ENCODE measurements at places on chromosomes 12 and 14.

DNA sequence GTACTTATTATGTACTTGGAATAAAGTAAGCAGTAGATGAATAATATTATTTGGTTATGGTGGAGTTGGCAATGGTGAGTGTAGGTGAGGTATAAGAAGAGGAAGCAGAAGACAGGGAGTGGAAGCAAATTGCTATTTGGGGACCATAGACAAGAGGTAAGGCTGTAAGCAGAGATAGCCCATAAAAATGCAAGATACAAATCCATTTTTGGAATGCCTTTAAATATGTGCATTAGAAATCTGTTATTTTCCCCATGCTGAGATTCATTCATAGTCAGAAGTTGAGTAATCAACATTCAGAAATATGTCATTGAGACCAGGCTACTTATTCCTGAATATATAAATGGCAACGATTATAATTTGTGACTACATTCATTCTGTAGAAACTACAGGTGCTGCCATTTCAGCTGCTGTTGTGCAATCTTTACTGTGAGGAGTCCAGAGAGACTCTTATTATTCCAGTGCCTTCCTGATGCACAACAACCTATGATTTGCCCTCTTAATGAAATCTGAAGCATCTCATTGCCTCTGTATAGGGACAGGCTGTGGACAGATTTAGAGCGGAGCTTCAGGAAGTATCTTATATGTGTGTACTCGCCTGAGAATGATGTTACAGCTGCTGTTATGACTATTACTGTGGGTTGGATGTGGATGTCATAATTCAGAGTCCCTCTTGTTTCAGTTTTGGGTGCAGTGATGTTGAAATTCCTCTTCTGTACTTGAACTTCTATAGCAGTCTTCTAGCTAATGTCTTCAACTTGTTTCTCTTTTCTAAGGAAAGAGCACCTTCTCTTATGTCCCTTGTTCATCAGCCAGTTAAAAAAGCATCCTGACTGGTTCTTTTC, 173.8 kb downstream of the NAV3 start:
- no peak for DNase-seq

GRCh38 chr12:76026643-76027063, 4.9 kb downstream of the PHLDA1 start:
- DNase-seq, result no peak

GRCh38 chr12:1093166-1093751, 102.2 kb downstream of the ERC1 start:
- DNase-seq, result peak; percentile 3

DNA sequence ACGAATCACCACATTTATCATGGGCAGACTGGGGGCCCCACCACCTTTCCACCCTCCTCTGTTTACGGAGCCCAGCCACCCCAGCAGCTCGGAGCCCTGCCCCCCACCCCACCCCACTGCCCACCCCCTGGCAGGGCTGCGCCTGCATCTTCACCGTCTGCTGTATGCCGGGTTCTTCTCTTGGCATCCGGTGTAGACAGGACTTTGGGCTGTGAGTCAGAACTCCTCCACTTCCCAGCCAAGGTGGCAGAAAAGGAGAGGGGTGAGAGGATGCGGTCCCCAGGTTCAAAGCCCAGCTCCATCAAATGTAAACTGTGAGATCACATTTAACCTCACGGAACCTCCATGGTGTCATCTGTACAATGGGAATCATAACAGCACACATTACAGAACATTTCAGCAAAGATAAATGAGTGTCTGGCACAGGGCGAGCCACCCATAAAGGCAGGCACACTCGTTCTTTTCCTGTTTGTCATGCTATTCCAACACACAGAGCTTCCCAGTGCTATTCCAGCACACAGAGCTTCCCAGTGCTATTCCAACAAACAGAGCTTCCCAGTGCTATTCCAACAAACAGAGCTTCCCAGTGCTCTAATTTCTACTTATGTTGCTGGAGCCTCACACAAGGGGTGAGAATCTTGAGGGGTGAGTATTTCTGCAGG, 292.7 kb upstream of the RTL1 start:
- DNase-seq, result no peak

- DNase-seq, result no peak
These were observed 705.2 kb downstream of the LRFN5 start for GRCh38 chr14:42311876-42312275.

- DNase-seq, result no peak
These were observed 8.1 kb downstream of the VAMP1 start for GRCh38 chr12:6462234-6462995.

DNA sequence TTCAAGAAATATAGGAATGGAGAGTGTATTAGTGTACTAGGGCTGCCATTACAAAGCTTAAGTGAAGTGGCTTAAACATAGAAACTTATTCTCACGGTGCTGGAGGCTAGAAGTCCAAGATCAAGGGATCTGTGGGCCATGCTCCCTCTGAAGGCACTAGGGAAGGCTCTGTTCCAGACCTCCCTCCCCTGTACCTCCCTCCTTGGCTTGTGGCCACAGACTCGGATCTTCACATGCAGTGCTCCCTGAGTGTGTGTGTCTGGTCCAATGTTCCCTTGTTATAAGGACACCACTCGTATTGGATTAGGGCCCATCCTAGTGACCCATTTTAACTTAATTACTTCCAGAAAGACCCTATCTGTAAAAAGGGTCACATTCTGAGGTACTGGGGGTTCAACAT, 225.6 kb downstream of the VRK1 start:
- no peak for DNase-seq

- DNase-seq, result no peak
These were observed 892.9 kb downstream of the DIO2 start for GRCh38 chr14:79318371-79318770.

- DNase-seq, result no peak
These were observed 54.3 kb downstream of the SLC41A2 start for GRCh38 chr12:104903648-104904423.

- DNase-seq, result no peak
These were observed 484.1 kb downstream of the RMST start for GRCh38 chr12:97946701-97947100.

GRCh38 chr12:56990648-56991318, 15.6 kb downstream of the ZBTB39 start:
- DNase-seq, result no peak

- no peak for DNase-seq
These were observed 36.3 kb upstream of the NTF3 start for GRCh38 chr12:5395443-5396271.

GRCh38 chr12:76030341-76031080, 1.1 kb downstream of the PHLDA1 start:
- DNase-seq, result peak; percentile 20

DNA sequence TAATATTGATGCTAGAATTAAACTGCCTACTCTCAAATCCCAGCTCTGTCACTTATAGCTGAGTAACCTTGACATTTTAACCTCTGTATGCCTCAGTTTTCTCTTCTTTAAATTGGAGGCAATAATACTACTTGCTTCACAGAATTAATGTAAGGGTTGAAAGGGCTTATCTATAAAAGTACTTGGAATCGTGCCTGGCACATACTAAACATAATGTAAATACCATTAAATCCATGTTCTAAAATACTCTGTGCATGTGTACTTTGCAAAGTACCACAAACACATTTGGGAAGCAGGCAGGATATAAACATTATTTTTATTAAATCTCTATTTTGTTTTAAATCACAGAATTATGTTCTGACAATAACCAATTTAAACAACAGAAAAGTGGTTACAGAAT, 41.9 kb downstream of the DYRK4 start:
- no peak for DNase-seq

DNA sequence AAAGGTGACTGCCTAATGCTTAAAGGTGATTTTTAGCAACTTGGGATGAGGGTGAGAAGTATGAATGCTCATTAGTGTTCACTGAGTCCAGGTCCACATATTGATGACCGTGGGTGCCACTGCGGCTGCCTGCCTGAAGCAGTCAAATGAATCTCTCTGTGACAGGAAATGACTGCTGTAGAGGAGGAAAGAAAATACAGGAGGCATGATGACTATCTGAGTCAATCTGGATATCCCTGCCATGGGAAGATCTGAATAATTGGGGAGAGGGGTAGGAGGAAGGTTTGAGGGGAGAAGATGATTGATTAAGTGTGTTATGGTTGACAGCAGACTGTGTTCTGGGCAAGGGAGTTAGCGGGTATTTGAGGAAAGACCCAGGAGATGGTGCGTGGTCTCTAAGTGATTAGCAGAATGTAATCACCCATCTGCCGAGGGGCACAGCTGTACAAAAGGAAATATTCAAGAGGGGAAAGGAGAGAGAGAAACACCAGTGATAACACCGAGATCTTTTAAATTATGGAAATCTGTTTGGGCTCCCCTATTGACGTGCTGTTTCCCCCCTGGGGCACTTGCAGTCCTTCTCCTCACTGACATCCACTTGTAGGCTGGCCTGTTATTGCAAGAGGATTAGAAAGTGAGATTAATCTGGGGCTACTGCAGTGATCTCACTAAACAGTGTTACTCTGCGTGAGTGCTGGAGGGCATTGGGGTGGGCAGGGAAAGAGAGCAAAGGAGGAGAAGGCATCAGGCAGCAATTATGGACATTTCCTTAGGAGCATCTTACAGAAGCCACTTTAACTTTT, 97.7 kb downstream of the AKAP6 start:
- DNase-seq, result no peak

- no peak for DNase-seq
These were observed 102.4 kb downstream of the ESR2 start for GRCh38 chr14:64191756-64192155.

DNA sequence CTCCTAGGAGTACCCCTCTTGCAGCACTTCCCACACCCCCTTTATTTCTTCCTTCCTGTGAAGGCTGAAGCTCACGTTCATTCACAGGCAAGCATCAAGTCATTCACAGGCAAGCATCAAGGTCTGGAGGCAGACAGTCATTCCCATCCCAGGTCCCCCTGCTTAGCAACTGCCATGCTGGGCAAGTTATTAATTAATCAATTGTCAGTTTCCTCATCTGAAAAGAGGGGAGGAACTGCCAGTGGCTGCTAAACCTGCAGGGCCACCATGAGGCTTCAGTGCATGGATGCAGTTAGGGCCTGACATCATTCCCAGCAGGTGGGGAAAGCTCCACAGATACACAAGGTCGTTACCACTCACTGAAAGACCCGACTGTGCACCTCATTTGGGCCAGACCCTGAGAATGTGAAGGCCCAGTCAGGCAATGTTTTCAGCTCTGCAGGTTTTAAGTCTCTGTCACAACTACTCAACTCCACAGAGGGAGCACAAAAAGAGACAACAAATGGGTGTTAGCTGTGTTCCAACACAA, 85.0 kb upstream of the GPR68 start:
- no peak for DNase-seq

DNA sequence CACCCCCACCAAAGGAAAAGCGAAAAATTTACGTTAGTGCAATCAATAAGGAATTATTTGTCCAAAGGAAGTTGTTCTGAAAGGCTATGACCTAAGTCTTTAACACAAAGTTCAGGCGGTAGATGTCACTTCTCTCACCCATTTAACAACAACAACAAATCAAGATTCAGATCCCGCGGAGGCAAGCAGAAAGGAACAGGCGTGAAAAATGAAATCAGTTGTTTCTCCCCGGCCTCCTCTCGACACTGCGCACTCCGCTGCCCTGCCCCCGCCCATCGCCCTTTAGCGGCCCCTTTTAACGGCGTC, 1.4 kb downstream of the DENND5B start:
- DNase-seq, result no peak

DNA sequence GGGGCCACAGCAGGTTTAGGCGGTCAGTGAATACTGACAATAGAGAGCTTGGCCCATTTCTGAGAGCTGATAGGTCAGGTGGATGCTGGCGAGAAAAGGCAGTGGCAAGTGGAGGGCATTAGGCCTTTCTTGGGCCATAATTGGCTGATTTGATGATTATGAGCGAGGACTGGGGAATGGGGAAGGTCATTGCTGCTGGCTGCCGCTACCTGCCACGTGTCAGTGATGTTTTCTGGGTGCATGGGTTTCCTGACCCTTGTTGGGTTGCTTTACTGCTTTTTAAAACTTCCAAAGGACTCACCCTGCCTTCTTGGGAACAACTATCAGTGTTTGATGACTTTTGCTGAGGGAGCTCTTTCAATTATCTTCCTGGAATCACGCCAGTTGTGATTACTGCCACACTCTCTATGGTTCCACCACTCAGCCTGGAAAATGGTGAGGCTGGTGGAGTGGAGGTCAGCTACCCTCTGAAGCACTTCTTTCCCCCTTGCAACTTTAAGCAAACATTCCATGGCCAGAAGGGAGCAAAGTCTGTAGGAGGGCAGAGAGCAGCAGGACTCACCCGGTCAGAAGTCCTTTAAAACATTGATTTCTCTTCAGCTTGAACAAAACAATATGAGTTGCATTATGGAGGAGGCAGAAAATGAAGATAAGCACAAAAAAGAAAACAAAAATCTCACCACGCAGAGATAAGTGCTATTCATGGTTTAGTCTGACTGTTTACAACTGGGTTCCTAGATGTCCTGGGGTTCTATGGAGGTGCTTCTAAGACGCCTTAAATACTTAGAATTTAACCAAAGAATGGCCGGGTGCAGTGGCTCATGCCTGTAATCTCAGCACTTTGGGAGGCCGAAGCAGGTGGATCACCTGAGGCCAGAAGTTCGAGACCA, 12.1 kb upstream of the SLC10A1 start:
- DNase-seq, result no peak

- no peak for DNase-seq
These were observed 235.2 kb upstream of the CRY1 start for GRCh38 chr12:107328442-107329133.

GRCh38 chr12:62517887-62518286, 51.3 kb downstream of the MON2 start:
- no peak for DNase-seq

DNA sequence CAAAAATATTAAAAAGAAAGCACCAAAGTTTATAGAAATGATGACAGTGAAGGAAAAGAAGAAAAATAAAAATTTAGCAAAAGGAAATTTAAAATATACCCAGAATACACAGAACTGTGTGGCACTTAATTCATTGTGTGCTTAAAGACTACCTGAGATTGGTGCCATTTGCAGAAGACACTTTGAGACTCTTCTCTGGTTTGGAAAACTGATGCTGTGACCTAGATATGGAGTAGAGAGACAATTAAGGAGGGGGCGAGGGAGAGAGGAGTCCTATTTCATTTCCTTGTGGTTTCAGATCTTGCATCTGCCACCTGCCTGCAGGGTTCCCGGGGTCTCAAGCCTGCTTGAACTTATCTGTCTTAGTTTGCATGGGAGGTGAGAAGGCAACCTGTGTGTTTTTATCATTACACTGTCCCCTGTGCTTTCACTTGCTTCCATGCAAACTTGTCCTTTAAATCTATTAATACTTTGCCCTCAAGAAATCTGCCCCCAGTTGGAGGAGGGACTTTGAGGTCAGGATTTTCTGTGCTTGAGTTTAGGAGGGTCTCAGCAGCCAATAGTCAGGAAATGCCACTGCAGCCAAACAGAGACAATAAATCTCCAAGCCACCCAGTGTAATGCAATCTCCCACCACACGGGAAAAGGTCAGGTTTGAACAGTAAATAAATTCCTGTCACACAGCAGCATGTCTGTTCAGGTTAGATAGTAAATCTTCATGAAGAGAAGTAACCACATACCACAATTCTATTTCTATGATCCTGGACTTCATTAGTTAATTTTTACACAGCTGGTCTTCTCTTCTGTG, 119.4 kb downstream of the CAND1 start:
- DNase-seq, result no peak

GRCh38 chr12:69879007-69879960, 54.3 kb downstream of the MYRFL start:
- DNase-seq, result peak; percentile 24
